Smooth muscle cell of the umbilical artery (primary cell): ENCODE measurements at places on chromosomes 3 and 15. TPM values are rescaled to one million over a fixed set of nuclear protein-coding genes. Genes with fewer than 3 reads are reported as not detected.

Gene PLSCR4
- total RNA-seq: 9.3 and 16.0 TPM in 2 replicates

Gene CP
- not detected in 2 replicates for total RNA-seq

Gene C15orf61
- 2.4 TPM in 2 replicates for total RNA-seq

Gene ATP13A4
- 0.46 and 0.89 TPM in 2 replicates for total RNA-seq

Gene RPL32
- 535 and 648 TPM in 2 replicates for total RNA-seq

Gene ROPN1
- total RNA-seq: not detected in 2 replicates

Gene PLSCR5
- total RNA-seq: not detected in 2 replicates

Gene GOLGA8R
- total RNA-seq: 1.2 and 3.3 TPM in 2 replicates

Gene CCR2
- not detected in 2 replicates for total RNA-seq

Gene PLA2G4F
- total RNA-seq: not detected in 2 replicates

Gene CYP1A2
- not detected in 2 replicates for total RNA-seq

Gene CFAP20DC
- total RNA-seq: 1.8 and 2.7 TPM in 2 replicates

Gene TERC
- 21.7 and 295 TPM in 2 replicates for total RNA-seq

Gene AGBL1
- not detected in 2 replicates for total RNA-seq

Gene HTD2
- 11.3 and 11.5 TPM in 2 replicates for total RNA-seq

Gene TMEM207
- total RNA-seq: not detected in 2 replicates
